ENCODE measurements at places on chromosomes 1 and 21.

DNA sequence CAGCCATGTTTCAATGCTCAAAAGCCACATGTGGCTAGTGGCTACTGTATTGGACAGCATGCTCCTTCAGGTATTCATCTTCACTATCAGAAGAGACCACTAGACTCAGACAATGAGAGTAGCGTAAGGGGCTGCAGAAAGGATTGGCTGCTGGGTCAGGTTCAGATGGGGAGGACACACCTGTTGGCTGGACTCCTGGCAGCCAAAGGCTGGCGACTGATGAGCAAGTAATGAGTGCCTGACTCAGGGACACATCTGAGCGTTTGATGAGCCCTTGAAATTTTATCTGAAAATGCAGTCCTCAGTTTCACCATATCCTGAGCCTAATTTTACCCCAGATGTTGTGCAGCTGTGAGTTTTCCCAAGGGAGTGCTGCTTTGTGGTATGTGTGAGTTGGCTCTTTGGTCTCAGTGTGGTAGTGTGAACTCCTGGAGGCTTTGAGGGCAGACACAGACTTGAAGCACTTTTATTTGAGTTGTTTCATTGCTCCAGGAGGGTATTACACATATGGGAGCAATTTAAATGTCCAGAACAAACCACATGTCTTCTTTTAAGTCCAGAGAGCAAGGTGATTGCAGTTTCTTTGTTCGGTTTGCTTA lies 9.6 kb downstream of the ST6GALNAC3 start:
- no peak for DNase-seq

DNA sequence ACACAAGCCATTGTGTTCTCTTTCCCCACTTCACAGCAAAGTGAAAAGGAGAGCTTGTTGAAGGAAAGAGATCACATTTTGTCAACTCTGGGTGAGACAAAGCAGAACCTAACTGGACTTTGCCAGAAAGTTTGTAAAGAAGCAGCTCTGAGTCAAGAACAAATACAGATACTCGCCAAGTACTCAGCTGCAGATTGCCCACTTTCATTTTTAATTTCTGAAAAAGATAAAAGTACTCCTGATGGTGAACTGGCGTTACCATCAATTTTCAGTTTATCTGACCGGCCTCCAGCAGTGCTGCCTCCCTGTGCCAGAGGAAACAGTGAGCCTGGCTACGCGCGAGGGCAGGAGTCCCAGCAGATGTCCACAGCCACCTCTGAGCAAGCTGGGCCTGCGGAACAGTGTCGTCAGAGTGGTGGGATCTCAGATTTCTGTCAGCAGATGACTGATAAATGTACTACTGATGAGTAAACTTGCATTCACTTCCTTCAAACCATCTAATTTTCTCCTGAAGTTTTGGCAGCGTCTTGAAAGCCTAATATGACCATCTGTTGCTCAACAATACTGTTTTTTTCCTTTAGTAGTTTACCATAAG lies 43.7 kb downstream of the BACH1 start:
- DNase-seq = peak; percentile 53

DNA sequence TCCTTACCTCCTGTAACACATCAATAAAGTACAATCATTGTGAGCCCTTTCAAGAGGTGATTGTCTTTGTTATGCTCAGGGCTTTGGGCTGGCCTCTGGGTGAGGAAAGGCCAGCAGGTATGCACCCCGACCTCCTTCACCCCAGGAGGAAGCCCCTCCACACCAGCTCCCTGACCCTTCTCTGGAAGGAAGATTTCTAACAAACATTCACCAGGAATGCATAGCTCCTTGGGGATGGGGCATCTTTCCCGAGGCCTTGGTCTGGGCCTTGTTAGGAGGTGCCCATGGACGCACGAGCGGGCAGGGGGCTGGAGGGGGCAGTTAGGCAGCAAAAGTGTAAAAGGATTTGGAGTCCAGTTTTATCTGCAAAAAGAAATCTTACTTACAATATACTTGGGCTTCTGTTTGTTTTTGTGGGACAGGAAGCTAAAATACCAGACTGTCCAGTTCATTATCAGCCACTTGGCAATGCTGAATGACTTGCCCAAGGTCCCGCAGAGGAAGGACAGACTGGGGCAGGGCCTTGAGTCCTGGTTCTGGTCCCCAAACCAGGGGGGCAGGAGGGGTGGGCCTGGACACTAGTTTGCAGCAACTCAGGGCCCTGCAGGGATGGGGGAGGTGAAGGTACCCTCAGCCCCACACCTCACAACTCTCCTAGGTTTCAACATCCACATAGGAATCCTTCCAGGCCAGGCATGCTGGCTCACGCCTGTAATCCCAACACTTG lies 10.1 kb downstream of the ZC3H12A start:
- DNase-seq = no peak

- no peak for DNase-seq
Measured at GRCh38 chr1:116334868-116335635, 38.0 kb upstream of the ATP1A1 start.

GRCh38 chr1:86477682-86478081 lies 9.0 kb downstream of the CLCA1 start:
- no peak for DNase-seq

GRCh38 chr21:31161157-31161556 lies 122.9 kb upstream of the KRTAP19-8 start:
- no peak for DNase-seq

DNA sequence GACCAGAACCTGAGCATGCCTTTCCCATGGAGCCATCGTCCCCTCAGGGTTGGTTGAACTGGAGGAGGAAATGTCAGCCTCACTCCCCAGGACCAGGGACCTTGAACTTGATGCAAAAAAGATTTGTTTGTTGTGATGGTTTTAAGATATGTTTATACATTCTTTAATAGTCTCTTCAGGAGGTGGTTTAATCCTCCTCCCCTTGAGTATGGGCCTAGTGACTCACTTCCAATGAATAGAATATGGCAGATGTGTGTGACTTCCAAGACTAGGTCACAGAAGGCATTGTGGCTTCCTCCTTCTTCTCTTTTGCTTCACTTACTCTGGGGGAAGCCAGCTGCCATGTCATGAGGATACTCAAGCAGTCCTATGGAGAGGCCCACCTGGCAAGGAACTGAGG lies 81.7 kb upstream of the WNT4 start:
- DNase-seq = no peak
